ENCODE measurements at places on chromosomes 4 and X.

DNA sequence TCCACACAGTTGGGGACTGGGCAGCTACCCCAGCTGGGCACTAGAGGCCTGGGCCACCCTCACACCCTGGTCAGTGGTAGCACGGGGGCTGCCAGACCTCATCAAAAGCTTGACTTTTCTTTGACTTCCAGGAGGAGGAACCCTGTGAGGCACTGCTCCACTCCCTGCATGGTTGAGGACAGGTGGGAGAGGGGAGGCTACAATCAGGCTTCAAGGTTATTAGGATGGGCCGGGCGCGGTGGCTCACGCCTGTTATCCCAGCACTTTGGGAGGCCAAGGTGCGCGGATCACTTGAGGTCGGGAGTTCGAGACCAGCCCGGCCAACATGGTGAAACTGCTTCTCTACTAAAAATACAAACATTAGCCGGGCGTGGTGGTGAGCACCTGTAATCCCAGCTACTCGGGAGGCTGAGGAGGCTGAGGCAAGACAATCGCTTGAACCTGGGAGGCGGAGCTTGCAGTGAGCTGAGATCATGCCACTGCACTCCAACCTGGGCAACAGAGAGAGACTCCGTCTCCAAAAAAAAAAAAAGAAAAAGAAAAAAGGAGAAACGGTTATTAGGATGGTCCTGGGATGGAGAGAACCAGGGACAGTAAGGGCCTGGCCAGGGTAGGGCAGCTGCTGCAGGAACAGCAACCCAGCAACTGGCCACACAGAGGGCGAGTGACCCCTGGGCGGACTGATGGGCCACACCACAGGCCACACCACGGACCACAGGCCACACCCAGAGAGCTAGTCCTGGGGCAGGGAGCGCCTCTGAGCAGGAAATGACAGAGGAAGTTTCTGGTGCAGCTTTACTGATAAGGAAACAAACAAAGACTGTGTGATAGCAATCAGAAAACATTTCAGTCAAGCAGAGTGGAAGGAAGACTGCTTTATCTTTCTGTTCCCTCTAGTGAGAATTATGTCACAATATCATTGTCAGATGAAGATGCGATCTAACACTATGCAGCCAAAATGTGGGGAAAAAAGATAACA, 20.5 kb upstream of the OPN1LW start:
- peak; percentile 39 for DNase-seq

DNA sequence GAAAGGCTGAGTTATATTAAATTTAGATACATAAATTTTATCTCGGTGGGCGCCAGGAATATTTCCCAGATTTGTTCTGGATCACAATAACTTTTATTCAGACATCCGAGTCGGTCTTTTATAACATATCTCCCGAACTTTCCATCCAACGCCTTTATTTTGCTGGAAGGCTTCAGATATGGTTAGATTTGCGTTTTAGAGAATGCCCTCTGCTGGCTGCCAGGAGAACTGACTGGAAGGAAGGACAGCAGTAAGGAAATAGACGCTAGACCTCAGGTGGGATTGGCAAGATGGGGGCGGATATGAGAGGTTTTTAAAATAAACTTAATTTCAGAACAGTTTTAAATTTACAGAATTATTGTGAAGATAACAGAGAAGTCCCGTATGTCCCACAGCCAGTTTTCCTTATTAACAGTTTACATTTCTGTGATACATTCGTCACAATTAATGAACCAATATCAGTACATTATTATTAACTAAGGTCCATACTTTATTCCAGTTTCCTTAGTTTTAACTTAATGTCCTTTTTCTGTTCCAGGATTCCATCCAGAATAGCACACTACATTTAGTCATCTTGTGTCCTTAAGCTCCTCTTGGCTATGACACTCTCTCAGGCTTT, 4.6 kb upstream of the KANTR start:
- peak; percentile 56 for DNase-seq

DNA sequence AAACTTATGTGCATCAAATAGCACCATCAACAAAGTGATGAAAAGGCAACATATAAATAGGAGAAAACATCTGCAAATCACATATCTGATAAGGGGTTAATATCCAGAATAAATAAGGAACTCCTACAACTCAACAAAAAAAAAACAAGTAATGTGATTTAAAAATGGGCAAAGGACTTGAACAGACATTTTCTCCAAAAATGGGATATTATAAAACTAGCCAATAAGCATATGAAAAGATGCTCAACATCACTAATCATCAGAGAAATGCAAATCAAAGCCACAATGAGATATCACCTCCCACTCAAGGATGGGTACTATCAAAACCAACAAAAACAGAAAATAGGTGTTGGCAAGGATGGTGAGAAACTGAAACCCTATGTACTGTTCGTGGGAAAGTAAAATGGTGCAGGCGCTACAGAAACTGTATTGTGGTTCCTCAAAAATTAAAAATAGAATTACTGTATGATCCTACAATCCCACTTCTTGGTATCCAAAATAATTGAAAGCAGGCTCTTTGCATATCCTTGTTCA, 2.4 kb downstream of the DNAJB14 start:
- DNase-seq = no peak

- no peak for DNase-seq
Measured at GRCh38 chr4:182291597-182292270, 48.5 kb downstream of the TENM3 start.

DNA sequence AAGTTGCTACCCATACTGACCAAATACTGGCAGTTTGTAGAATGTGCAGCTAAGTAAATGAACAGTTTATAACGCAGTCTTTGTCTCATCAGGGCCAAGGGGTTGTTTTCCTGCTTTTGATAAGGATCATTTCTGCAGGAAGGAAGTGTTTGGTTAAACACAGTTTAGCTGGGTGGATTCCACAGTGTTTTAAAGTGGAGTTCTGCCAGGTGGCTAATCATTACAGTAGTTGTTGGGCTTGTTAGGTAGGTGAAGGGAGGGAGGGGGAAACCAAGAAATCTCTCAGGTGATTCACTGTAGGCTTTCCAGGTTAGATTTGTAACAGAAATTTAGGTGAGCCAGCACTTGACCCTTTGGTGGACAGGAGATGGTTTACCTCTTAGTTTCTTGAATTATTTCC, 58.1 kb downstream of the FNIP2 start:
- DNase-seq = no peak

GRCh38 chrX:17713288-17713687, 24.0 kb upstream of the SCML1 start:
- DNase-seq = no peak

GRCh38 chrX:123691776-123692175, 41.1 kb downstream of the THOC2 start:
- no peak for DNase-seq

All from CD4-positive, alpha-beta T cell treated with Interleukin-15 for 4 hours (primary cell).